ENCODE measurements at places on chromosomes 7 and 10. TPM values are rescaled to one million over a fixed set of nuclear protein-coding genes. Genes with fewer than 3 reads are reported as not detected.

Gene TMEM248
- total RNA-seq: 54.5 TPM

Gene GSTO2
- total RNA-seq: 0.89 TPM

Gene IRF5
- 2.7 TPM for total RNA-seq

DNA sequence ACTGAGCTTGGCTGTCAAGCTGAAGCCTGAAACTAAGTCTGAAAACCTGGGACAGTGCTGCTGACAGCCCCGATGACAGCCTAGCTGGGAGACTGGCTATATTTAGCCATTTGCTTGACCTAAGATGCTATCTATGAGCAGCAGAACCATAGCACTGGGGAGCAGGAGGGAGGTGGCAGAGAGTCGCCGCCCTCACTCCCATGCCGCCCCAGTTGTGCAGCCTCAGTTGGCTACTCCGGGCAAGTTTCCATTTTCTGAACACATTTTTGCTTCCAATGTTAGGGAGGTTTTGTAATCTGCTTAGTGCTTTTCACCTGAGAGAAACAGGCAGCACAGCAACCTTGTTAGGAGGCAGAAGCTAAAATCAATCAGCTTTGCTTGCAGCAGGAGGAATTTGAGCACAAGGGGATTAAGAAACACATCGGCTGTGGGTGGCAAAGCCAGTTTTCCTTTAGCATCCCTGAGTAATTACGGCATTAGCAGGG is 20.4 kb upstream of the C10orf71 start:
- no peaks in the 10 kb centered on the region for H3K27me3 ChIP-seq
- H3K27ac ChIP-seq: peak overlapping the region; percentile 11
- H3K4me1 ChIP-seq: peaks cover 40% of the 10 kb centered on the region
- peak; percentile 41 for DNase-seq
- no peaks in the 10 kb centered on the region for H3K36me3 ChIP-seq
- no peak overlapping the region for H3K4me3 ChIP-seq

DNA sequence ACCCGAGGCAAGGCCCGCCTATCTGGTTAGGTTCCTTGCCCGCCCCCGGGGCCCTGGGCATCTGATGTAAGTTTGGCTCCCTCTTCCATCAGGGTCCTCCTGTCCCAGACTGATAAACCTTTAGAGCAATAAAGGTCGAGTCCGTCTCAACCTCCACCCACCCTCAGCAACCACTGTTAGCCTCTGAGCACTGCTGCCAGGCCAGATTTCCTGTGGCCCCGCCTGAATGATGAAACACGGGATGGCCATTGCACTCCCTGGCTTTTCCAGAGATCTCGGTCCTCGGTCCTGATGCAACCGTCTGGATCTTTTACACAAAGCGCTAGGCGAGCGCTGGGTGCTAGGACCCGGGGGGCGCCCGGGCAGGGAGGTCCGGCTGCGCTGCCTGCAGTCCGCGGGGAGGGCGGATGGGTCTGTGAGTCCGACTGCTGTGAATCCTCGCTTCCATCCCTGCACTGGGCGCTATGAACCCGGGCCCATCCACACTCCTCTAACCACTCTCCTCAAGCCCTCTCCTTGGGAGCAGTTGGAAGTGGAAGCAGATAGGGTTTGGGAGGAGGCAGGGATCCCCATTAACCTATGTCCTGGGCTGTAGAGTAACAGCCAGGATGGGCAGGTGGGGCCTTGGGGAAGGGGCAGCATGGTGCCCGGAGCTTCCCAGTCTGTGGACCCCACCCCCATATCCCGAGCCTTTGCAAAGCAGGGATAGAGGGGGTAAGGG is 875 bp upstream of the DDIT4 start:
- peak overlapping the region; percentile 99 for H3K27ac ChIP-seq
- H3K4me3 ChIP-seq: peak overlapping the region; percentile 99
- DNase-seq: peak; percentile 98

GRCh38 chr7:151218170-151218569 is 7.9 kb upstream of the H2BK1 start:
- DNase-seq: no peak
- no peak overlapping the region for H3K27ac ChIP-seq
- H3K27me3 ChIP-seq: no peaks in the 10 kb centered on the region
- peaks cover 77% of the 10 kb centered on the region for H3K36me3 ChIP-seq
- H3K4me1 ChIP-seq: no peaks in the 10 kb centered on the region

DNA sequence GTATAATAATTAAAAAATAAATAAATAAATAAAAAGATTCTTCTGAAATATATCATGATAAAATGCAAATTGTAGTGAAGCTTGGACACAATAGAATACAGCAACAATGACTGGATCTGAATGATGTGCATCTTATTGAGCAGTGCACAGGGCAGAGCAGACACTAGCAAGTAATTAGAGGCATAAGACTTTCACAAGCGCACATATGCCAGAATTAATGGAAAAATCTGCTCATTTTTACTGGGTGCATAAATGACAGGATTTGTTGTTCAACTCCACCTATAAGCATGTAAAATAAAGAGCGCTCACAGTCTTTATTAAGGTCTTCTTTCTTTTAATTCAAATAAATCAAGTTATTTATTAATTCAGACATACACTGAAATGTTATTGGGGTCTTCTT is 125.0 kb downstream of the DPY19L1 start:
- no peak overlapping the region for H3K27ac ChIP-seq
- no peak for DNase-seq
- H3K27me3 ChIP-seq: no peaks in the 10 kb centered on the region
- no peak overlapping the region for H3K4me3 ChIP-seq
- H3K4me1 ChIP-seq: no peaks in the 10 kb centered on the region
- no peaks in the 10 kb centered on the region for H3K36me3 ChIP-seq

DNA sequence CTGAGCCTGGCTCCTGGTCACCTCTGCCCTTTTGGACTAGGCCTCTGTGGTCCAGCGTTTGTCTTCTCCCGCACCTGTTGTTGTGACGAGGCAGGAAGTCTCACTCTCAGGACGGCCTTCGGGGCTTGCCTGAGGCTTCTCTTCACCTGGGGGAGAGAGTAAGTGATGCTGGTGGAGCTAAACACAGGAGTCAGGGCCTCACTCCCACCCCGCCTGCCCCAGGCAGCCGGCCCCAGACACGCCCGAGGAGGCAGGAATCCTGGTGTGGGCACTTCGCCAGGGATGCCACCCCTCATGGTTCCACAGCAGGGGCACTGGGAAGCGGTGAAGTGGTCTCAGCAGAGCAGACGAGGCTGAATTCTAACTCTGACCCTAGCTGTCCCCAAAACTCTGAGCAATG is 42.4 kb downstream of the IL2RA start:
- peaks cover 2% of the 10 kb centered on the region for H3K27me3 ChIP-seq
- DNase-seq: no peak
- no peaks in the 10 kb centered on the region for H3K36me3 ChIP-seq
- no peak overlapping the region for H3K27ac ChIP-seq
- H3K4me3 ChIP-seq: no peak overlapping the region

GRCh38 chr7:30927559-30927958 is 15.9 kb downstream of the AQP1 start:
- peaks cover 31% of the 10 kb centered on the region for H3K4me1 ChIP-seq
- H3K4me3 ChIP-seq: no peak overlapping the region
- peaks cover 36% of the 10 kb centered on the region for H3K36me3 ChIP-seq
- no peak overlapping the region for H3K27ac ChIP-seq
- DNase-seq: peak; percentile 11

Measured in muscle of leg (tissue), 16 donors.